Islet precursor cell (in vitro differentiated cells): ENCODE measurements at places on chromosomes 6 and 20.

- no peak for DNase-seq
Observed at GRCh38 chr20:52242237-52243230, 51.0 kb upstream of the ZFP64 start.

DNA sequence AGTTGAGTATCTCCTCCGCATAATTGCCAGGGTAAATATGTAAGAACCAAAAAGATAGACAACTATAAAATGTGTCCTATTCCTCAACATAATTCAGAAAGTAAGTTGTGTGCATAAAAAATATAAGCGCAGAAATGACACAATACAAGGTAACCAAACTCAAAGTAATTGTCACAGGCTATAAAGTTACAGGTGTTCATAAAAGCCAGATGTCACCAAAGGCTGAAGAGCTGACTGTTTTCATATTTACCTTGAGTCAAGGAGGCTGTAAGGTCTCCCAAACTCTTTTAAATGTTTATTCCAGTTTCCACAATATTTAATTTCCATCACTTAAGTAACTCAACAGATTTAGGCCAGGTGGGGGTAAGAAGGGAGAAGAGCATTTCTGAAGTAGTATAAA, 192.2 kb upstream of the MARCKS start:
- no peak for DNase-seq

DNA sequence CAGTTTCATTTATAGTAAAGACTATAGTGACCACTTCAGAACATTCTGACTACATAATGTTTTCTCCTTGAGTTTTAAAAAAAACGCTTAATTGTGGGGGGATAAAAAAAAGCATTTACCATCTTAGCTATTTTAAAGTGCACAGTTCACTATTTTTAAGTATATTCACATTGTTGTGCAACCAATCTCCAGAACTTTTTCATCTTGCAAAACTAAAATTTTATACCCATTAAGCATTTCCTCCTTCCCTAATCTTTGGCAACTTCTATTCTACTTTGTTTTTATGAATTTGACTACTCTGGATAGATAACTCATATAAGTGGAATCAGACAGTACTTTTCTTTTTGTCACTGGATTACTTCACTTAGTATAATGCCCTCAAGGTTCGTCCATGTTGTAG, 62.3 kb downstream of the FKBP5 start:
- no peak for DNase-seq

GRCh38 chr20:10531848-10532247, 96.7 kb downstream of the SLX4IP start:
- no peak for DNase-seq

GRCh38 chr6:117304446-117304845, 39.1 kb downstream of the VGLL2 start:
- DNase-seq = no peak

DNA sequence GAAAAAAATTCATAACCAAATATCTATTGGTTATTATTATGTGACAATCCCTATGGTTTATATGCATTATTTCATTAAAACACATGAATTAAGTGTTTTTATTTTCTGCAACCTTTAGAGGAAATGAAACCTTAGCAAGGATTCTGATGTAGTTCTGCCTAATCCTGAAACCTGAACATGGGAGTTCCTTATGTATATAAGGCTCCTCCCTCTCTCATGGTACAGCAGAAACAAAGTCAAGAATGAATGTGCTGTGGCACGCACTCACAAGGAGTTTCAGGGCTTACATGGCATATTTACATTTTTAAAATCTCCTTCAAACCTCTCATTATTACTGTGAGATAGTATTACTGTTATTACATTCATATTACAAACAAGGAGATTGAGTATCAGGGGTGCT, 426.4 kb upstream of the CITED2 start:
- no peak for DNase-seq

DNA sequence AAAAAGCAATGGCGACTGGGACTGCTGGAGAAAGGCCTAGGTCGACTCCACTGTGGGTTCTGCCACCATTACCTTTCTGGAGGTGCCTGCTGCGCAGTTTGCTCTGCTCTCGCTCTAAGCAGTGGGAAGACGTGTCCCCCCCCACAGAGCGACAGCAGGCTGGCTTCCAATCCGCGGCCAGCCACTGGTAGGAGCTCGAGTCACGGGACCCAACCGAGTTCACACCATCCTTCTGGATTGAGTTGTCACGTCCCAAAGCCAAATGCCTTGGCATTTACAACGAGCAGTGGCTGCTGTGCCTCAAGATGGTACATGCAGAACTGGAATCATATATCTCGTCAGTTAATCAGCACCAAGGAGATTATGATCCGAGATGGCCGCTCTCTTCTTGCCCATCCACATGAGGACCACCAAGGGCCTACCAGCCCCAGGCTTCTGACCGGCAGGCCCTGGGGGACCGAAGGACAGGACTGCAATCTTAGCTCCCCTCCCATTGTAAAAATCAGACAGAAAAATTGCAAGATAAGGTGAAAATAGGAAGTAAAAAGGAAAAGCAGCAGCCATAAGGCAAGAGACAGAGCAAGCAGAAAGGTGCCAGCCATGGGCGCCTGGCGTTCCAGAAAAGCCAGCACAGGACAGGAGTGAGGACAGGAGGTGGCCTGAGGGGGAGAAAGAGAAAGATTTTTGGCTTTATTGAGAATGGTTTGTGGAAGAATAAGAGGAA, 74.4 kb downstream of the TRAM2 start:
- no peak for DNase-seq

DNA sequence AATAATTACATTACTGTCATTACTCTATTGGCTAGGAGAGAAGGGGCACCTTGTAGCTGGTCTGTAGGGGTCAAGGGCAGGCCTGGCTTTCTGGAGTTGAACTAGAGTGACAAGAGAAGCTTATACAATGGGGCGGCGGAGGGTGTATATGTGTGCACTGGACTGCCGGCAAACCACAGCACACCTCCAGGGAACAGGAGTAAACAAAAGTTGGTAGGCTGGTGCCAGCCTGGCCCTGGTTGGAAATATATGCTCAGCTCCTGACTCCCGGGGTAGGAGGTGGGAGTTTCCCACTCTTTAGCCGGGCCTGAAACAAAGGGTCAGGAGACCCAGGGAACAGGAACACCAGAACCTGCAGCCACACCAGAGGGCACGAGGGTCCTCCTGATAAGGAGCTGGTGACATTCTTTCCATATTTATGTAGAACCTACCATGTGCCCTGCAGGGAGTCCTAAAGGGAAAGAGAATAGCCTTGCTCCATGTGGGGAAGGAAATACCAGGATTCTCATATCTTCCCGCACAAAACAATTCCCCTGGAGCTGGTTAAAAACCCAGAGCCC, 5.1 kb downstream of the C6orf132 start:
- DNase-seq = peak; percentile 85

DNA sequence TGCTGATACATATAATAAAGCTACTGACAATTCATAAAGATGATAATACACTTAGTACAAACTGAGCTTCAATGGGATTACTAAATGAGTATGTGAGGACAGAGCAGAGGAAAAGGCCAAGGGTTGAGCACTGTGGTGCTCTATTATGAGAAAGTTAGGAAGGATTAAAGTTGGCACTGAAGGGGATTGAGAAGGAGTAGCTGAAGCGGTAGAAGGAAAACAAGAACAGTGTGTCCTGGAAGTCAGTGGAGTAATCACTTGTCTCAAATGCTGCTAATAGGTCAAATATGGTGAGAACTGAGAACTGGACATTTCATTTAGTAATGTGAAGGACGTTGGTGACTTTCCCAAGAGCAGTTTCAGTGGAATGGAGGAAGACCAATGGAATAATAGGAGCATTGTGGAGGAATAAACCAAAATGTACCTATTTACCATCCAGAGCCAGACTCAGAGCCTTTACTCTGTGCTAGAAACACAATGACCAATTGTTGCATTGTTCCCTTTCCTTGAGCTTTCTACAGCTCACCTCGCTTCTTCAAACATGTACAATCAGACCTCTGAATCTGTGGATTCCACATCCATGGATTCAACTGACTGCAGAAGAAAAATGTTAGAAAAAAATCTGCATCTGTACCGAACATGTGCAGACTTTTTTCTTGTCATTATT, 255.9 kb downstream of the LAMA2 start:
- DNase-seq = no peak

DNA sequence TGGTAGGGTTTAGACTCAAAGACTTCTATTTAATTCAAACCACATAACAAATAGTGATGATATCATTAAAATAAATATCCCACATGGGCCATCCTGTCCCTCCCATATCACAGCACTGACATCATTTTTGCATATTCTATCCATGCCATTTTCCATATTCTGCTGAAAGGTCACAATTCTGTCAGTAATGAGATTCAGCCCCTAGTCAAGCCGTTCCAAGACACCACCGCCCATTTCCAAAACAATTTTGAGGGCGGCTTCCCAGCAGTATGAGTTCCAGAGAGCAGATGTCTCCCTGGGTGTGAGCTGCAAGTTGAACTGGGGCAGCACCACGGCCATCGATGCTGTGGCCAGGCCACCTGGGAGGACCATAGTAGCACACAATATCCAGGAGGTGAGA, 65.1 kb upstream of the PLEKHG1 start:
- no peak for DNase-seq

DNA sequence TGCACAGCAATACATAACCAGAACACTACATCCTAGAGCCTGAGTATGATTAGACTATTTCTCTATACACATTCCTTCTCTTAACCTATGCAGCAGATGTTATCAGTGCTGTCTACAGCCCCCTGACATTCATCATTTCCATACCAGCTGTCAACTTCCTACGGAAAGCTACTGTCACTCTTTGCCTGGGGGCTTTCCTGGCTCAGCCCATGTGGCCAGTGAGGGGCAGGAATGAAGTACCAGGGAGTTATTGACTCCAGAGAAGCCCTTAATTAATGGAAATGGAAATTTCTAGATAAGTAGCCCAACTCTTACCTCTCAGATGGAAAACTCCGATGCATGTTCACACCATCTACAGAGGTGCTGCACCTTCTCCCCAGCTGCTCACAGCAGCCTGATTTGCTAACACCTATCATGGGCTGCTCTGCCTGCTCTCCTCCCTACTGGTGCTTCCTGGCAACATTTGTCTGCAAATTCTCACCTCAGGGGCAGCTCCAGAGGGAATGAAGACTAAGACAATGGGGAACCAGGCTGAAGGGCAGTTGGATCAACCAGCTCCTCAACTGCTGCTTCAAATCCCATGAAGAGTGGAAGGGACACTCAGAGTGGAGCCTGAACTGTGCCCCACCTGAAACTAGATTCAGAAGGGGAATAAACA, 59.6 kb downstream of the LINC00237 start:
- no peak for DNase-seq

DNA sequence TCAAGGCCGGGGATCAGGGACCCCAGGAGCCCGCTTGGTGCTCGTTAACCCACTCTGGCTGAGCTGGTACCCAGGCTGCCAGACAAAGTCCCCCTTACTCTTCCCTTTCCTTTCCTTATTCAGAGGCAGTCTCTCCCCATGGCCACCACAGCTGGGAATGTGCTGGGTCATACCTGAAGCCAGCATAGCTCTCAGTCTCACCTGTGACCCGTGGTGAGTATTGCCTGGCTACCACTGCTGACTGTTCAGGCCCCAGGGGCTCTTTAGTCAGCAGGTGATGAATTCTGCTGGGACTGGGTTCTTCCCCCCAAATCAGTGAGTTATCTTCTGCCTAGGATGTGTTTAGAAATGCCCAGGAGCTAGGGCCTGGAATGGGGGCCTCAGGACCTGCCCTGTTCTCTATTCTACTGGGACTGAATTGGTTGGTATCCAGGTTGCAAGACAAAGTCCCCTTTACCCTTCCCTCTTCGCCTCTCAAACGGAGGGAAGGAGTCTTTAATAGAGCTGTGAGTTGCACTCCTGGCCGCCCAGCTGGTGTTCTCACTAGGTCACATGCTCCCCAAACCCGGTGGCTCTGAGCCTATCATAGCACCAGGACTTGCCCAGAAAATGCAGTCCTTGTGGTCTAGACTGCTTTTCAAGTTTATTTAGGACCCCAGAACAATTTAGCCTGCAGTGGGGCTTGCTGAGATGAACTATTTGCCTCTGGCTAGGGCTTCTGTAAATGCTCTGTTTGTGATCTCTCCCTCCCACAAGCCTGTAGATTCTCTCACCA, 64.6 kb downstream of the MYO6 start:
- DNase-seq = peak; percentile 84

DNA sequence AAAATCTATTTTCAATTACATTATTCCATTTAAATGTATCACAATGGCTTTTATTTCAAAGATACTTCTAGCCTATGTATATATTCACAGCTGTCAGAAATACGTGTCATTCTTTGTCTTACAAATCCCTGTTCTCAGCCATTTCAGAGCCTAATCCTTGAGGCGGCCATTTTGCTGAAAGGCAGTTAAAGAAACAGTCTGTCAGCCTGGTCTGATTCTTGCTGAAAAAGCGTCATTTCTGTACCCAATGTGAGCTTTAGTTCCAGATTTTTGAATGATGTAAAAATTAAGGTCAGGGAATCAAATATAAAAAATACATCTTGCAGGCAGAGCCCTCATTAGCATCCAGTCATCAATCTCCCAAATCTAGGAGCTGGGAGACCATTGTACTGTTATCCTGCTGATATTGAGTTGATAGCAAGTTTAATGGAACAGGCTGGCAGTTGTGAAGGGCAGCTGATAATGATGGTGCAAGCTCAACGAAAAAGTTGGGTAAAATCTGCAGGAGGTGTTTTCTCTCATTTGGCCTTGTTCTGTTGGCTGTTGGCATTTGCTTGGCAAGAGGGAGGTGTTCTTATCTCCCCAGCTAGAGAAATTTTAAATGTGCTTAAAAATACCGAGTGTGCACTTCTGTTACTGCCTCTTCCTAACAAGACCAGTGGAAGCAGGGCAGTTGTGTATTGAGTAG, 314.8 kb downstream of the SOX4 start:
- DNase-seq = no peak

DNA sequence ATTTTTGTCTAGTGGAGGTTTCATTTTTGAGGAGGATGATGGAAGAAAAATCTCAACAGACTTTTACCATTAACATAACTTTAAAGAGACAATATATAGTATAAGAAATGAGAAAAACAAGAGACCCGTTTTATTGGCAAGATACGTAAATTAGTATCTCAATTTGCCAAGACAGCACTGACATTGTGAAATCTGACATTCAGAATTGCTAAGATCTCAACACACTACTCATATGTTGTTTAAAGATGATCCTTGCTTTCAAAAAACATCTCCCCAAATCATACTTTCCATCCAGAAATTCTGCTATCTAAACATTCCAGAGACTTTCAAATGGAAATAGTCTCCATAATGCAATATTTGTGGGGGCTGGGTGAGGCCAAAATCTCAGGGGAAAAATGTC, 220.9 kb upstream of the CEP162 start:
- DNase-seq = no peak

GRCh38 chr6:134908906-134909516, 40.9 kb downstream of the ALDH8A1 start:
- peak; percentile 80 for DNase-seq

- no peak for DNase-seq
Observed at GRCh38 chr6:70811788-70812187, 144.1 kb downstream of the SMAP1 start.

GRCh38 chr6:114276783-114277182, 66.0 kb downstream of the HS3ST5 start:
- DNase-seq = no peak

GRCh38 chr20:57548177-57549058, 12.5 kb upstream of the PCK1 start:
- no peak for DNase-seq

- no peak for DNase-seq
Observed at GRCh38 chr6:146498309-146498708, 45.3 kb upstream of the RAB32 start.

GRCh38 chr6:6661684-6662083, 73.2 kb downstream of the LY86 start:
- DNase-seq = peak; percentile 33
